ENCODE measurements at places on chromosomes 13 and 19. TPM values are rescaled to one million over a fixed set of nuclear protein-coding genes. Genes with fewer than 3 reads are reported as not detected.
A peak's percentile ranks its signal among the peaks of the same experiment; 100 is the strongest.

DNA sequence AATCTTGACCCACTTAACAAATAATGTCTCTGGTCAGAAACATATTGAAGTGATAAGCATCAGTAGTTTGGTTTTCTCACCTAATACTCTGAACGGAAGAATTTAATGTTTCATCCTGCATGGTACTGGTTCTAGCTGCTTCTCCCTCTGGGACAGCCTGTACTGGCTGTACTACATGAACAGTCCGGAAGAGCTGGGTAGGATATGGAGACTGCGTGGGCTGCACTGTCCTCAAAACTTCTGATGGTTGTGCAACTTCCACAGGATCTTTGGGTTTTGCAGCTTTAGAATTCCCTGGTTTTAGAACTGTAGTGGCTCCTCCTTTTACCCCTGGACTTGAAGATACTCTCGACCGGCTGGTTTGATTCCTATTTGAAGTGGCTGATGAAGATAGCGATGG is 78.3 kb downstream of the ELF1 start:
- DNase-seq = no peak

- DNase-seq = no peak
Observed at GRCh38 chr19:5935473-5936291, 21.6 kb downstream of the CAPS start.

DNA sequence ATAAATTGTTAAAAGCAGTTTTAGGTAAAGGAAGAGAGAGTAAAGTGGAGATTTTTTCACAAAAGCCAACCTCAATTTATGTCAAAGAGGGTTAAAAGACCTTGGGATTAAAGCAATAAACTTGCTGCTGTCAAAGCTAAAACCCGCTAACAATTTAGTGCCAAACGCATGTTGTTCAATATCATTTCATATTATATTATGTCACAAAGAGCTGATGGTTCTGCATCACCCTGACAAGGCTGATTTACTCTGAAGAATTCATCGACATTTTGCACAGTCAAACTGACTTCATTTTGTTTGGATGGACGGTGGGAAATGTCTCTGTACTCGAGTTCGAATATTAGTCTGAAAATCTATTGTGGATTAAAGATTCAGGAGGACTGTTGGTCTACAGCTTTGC is 315.8 kb upstream of the TSHZ3 start:
- DNase-seq = no peak

DNA sequence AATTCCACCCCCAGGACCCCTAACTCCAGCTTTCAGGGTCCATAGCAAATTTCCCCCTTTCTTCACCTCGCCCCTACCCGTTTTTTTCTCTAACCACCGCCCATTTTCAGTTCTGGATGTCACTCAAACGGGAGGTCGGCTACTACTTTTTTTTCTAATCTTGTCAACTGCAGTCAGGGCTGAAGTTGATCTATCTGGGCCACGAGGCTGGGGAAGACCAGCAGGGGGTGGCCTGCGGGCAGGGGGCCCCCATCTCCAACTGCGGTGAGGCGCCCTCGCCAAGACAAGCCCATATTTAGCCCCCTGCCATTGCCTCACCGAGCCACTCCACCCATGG is 748 bp downstream of the LHFPL6 start:
- no peak for DNase-seq

DNA sequence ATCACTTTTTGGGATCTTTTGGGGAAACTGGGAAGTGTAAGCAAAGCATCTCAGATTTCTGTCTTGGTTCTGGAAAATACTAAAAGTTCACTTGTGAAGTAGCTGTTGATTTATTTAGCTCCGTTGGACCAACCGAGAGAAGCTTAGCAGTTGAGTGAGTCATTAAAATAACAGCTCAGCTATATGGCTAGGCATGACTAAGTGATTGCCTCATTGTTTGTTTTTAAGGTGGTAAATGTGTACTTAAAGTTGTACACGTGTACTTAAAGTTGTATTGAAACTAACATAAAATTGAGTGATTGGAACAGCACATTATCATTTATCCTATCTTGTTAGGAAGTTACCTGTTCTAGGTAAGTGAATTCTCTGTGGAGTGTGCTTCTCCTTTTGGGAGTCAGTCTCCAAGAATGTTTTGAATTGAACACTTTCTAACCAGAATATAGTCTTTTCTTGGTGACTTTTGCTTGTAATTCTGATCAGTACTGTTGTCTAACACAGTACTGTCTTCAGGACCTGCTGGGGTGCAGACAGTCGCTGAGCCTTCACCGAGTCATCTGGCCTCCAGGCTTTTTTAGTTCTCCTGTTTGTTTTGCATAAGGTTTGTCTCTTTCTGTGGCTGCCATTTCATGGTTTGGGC is 2.9 kb upstream of the DCUN1D2 start:
- DNase-seq = no peak

DNA sequence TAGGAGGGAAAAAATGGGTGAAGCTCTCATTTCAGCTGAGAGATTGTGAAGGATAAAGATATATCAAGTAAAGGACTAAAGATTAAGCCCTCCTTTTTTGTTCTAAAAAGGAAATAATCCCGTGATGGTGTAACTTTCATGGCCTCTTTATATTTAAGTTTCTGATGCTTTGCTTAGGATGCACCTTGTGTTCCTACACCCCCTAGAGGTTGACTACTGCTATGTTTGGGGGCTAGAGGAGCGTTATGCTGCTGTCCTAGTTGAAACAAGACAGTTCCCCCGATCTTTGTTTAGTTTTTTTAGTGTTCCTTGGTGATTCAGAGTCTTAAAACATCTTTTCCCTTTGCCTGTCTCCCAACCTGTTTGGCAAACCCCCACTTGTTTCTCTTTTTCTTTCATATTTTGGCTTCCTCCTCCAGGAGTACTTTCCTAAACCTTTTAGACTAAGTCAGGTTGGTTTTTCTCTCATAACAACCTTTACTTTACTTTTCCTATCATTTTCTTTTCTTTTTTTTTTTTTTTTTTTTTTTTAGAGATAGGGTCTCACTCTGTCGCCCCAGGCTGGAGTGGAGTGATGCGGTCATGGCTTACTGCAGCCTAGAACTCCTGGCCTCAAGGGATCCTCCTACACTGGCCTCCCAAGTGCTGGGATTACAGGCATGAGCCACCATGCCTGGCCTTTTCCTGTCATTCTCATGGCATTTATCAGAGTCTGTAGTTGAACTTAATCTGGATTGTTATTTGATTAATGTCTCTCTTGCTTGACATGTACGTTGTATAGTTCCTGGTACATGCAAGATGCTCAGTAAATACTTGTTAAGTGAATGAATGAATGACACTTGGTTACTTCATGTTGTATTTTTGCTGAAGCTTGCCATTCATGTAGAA is 2.8 kb downstream of the UBA2 start:
- peak; percentile 66 for DNase-seq

- no peak for DNase-seq
Observed at GRCh38 chr19:39512988-39513387, 2.0 kb upstream of the SELENOV start.

GRCh38 chr19:19997656-19998268 is 41.5 kb downstream of the ZNF682 start:
- DNase-seq = peak; percentile 38

DNA sequence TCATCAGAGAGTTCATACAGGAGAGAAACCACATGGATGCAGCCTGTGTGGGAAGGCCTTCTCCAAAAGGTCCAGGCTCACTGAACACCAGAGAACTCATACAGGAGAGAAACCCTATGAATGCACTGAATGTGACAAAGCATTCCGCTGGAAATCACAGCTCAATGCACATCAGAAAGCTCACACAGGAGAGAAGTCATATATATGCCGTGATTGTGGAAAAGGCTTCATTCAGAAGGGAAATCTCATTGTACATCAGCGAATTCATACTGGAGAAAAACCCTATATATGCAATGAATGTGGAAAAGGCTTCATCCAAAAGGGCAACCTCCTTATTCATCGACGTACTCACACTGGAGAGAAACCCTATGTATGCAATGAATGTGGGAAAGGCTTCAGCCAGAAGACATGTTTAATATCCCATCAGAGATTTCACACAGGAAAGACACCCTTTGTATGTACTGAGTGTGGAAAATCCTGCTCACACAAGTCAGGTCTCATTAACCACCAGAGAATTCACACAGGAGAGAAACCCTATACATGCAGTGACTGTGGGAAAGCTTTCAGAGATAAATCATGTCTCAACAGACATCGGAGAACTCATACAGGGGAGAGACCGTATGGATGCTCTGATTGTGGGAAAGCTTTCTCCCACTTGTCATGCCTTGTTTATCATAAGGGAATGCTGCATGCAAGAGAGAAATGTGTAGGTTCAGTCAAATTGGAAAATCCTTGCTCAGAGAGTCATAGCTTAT is 17.7 kb downstream of the ZNF613 start:
- no peak for DNase-seq

The JUND gene
- polyA plus RNA-seq = 16.5 TPM

The GPC6 gene
- not detected for polyA plus RNA-seq

The CLC gene
- polyA plus RNA-seq = 0.93 TPM

The ATP4B gene
- not detected for polyA plus RNA-seq
